NCI-H2029 (cell line): ENCODE measurements at places on chromosomes 1 and 21.

- no peak for DNase-seq
Observed at GRCh38 chr1:184310157-184310819, 76.5 kb upstream of the C1orf21 start.

- no peak for DNase-seq
Observed at GRCh38 chr1:145979746-145980456, 15.4 kb downstream of the POLR3GL start.

DNA sequence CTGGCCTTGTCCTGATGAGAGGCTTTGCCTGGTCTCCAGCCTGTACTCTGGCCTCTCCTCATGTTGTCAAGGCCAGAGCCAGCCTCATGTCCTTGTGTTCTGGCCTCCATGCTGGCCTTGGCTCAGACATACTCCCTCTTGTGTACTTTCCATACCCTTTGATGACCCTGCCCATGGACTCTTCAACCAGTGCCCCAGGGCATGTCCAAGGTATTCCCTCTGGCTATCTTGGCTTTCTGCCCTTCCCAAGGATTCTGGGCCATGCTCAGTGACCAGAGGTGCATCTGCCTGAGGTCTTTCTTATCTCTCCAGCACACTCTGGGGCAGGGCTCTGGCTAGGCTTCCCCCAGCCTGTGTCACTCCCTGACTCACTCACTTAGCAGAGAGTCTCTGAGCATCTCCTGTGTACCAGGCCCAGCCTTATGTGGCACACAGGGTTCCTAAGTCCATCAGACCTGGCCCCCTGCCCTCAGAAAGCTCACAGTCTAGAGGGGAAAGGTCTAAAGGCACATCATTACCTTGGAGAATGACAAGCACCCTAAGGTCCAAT, 141.4 kb upstream of the GRIK3 start:
- DNase-seq, result no peak

GRCh38 chr1:11550664-11551283, 71.8 kb downstream of the DISP3 start:
- no peak for DNase-seq

DNA sequence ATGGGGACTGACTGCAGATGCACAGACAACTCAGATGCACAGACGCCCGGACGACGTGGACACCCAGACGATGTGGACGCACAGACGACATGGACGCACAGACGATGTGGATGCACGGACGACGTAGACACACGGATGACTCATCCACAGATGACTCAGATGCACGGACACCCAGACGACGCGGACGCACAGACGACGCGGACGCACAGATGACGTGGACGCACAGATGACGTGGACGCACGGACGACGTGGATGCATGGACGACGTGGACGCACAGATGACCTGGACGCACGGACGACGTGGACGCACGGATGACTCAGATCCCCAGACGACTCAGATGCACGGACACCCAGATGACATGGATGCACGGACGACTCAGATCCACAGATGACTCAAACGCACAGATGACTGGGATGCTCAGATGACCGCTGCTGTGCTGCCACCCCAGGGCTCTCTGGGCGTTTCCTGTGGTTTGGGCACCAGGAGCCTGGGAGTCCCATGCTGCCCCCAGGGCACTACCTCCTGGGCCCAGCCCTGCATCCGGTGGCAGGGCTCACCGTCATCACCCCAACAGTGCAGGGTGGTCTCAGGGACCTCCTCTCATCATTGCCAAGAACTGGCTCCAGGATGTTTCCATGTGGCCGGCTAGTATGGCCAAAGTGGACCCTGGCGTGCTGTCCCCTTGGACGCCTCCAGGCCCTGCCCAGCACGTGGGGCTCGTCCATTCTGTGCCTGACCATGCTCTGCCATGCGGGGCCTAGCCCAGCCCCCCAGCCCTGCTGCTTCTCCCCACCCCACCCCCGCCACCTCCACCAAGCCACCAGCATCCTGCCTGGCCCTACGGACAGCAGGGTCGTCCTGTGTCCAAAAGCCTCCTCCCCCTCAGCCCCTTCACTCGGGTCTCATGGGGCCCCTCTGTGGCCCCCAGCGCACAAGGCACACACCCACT, 14.0 kb downstream of the FAAP20 start:
- DNase-seq, result no peak

DNA sequence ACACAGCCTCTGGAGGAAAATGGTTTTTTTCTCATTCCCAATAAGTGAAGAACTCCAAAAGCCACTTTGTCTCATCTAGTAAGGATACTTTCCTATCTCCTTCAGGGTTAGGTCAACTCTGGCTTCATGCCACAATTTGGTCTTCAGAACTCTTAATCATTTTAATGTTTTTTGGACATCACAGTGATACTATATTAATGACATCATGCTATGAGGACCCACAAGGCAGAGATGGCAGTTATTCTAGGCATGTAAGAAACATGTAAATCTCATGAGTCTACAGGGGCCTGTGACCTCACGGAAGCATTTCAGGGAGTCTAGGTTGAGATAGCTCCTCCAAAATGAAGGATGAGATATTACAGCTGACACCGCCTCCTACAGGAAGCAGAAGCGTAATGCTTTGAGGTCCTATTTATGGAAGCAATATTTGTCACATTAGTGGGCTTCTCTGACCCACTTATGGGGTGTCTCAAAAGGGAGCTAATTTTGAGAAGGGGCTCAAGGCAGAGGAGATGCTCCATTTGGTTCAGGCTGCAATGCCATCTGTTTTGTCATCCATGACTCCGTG, 5.0 kb upstream of the GPR137B start:
- DNase-seq, result no peak

DNA sequence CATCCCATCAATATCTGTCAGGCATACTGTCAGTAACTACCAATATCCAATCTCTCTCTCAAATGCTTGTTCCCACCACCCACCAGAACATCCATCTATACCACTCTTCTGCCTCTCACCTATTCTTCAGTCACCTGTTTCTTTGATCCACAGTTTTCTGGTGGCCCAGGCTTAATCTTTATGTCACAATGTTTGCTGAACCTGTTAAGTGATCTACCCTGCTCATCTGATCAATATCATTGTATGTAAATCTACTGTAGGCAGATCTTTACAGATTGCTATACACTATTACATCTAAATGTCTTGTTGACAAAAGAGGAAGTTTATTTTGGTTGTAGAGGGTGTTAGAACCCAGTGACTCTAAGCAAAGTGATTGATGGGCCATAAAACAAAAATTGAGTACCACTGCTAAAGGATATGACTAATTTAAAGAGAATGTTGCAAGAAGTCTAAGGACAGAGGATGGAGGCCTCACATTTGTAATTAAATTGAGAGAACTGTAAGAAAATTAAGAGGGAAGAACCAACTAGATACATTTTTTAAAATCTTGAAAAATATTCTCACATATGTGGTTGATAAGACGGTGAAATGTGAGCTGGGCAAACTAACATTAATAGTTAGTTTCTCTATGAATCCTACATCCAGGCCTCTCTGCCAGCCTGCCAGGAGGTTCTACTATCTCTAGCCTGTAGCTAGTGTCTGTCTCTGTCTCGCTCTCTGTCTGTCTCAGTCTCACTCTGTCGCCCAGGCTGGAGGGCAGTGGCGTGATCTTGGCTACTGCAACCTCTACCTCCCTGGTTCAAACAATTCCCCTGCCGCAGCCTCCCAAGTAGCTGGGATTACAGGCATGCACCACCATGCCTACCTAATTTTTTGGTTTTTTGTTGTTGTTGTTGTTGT, 34.1 kb downstream of the EGLN1 start:
- no peak for DNase-seq

GRCh38 chr1:56447823-56448222, 131.5 kb downstream of the PLPP3 start:
- no peak for DNase-seq

- DNase-seq, result peak; percentile 81
Observed at GRCh38 chr1:72366466-72366865, 84.1 kb upstream of the NEGR1 start.
